ENCODE measurements at places on chromosomes 1 and 21. TPM values are rescaled to one million over a fixed set of nuclear protein-coding genes. Genes with fewer than 3 reads are reported as not detected.

DNA sequence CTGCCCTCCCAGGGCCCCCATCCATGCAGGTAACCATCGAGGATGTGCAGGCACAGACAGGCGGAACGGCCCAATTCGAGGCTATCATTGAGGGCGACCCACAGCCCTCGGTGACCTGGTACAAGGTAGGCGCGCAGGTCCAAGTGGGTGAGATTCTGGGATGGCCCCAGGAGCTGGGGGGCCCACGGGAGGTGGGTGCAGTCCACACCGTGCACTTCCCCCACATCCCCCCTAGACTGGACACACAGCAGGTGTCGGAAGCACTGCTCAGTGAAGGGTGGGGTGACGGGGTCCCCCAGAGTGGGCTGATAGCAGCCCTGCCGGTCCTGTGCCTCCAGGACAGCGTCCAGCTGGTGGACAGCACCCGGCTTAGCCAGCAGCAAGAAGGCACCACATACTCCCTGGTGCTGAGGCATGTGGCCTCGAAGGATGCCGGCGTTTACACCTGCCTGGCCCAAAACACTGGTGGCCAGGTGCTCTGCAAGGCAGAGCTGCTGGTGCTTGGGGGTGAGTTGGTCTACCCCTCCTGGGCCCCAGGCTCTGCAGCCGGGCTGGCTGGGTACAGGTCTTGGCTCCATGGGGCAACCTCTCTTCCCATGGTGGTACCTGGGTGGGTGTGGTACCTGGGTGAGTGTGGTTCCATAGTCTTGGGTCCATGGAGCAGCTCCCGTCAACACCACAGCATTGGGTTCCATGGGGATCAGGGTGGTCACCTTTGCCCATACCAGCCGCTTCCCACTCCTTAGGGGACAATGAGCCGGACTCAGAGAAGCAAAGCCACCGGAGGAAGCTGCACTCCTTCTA lies 40.4 kb downstream of the TRIM11 start:
- no peak for DNase-seq

The SPRR2A gene
- total RNA-seq: not detected

The NT5C1A gene
- total RNA-seq: 26.8 TPM

The CR1 gene
- 2.0 TPM for total RNA-seq

All from left ventricle myocardium inferior (tissue), 1 donor.